Posterior vena cava (tissue), 2 donors: ENCODE measurements at places on chromosomes 11 and 22. TPM values are rescaled to one million over a fixed set of nuclear protein-coding genes. Genes with fewer than 3 reads are reported as not detected.

- DNase-seq = peak; percentile 60
Observed at GRCh38 chr22:37202716-37203115, 9.6 kb downstream of the SSTR3 start.

GRCh38 chr11:116725434-116726221 lies 47.2 kb downstream of the BUD13 start:
- peak; percentile 85 for DNase-seq

The DGAT2 gene
- total RNA-seq = 2.1 TPM

DNA sequence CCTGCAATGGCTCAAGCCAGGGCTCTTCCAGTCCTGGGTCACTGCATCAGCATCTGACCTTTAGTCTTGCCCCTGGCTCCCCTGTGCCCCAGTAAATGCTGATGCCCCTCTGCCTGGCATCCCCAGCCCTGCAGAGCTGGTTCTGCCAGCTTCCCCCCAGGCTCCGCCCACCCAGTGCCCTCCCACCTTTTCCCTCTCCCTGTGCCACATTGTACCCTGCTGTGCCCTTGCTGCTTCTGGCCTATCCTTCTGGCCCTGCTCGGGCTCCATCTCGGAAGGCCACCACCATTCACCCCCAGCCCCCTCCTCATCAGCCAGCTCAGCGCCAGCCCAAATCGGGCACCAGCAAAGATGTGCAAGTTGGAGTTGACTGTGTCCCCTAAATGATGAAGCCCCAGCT lies 7.4 kb downstream of the CAPN5 start:
- peak; percentile 52 for DNase-seq

The CCDC87 gene
- 0.24 TPM for total RNA-seq

DNA sequence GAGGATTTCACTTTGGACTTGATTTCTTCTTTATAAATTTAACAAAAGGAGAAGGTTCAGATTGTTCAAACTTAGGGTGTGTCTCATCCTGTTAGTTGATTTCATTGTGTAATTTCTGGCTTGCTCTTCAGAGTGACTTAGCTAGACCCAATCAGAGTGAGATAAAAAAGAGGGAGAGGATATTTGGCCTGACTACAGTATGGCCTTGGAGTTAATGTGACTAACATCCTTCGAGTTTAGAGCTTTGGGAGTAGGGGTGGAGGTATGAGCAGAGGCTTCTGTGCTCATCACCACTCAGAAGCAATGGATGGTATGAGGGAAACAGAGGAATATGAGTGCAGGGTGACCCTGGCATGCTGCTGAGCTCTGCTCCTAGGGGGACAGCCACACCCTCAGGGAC lies 114.2 kb downstream of the ME3 start:
- DNase-seq = no peak

DNA sequence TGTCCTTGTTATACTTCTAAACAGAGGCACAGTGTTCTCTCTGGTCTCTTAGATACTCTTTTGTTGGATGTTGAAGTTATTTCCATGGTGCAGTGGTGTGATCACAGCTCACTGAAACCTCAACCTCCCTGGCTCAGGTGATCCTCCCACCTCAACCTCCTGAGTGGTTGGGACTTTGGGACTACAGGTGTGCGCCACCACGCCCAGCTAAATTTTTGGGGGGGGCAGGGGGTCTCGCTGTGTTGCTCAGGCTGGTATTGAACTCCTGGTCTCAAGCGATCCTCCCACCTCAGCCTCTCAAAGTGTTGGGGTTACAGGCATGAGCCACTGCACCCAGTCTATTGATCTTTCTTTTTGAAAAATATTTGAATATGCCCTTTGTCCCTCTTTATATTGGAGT lies 14.9 kb downstream of the ZNF74 start:
- DNase-seq = no peak

The COA4 gene
- 37.2 TPM for total RNA-seq

The NXPE1 gene
- not detected for total RNA-seq

DNA sequence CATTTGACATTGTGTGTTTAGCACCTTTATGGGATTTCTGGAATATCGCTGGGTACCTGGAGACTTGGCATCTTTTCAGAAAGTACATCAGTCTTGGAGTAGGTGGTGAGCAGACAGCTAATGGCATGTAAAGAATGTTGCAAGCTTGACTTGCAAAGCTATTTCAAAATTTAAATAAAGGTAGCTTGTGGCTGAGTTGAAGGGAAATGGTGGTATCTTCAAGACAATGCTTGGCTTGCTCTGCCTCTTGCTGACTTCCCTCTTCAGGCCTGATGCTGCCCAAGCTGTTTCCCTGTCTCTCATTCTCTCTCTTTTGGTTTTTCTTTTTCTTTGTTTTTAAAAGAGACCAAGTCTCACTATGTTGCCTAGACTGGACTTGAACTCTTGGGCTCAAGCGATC lies 13.2 kb downstream of the ZNRF3 start:
- no peak for DNase-seq

DNA sequence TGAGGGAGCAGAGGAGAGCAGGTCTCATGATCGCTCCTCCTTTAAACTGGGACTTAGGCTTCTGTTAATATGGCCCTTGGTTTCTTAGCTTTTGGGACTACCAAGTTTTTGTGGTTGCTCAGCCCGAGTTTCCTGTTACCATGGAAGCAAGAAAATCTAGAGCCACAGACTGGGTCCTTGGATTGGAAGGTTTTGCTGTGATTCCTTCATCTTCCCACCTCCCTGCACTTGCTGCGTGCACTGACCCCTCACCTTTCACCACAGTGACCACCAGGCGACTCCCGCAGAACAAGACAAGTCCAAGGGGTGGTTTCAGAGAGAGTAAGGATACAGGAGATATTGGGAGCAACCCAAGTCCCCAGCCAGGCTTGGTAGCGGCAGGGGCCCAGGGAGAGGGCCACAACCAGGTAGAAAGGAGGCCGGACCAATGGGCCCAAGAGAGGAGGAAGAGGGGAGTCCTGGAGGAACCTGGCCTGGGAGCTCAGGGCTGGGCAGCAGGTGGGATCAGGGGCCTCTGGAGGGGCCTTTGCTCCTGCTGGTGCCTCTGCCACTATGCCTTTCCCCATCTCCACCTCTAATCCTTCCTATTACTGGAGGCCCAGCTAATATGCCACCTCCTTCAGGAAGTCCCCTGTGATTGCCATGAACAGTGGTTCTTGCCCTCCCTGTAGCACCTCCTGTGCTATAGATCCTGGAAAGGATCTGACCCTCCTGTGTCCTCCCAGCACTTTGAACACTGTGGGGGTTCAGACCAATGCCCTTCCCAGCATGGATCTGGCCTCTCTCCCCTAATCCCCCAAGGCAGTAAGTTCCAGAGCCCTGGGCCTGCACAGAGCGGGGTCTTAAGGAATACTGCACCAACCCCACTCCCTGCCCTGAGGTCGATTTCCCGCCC lies 21.2 kb downstream of the CSF2RB start:
- no peak for DNase-seq

The IGSF22 gene
- total RNA-seq = not detected

DNA sequence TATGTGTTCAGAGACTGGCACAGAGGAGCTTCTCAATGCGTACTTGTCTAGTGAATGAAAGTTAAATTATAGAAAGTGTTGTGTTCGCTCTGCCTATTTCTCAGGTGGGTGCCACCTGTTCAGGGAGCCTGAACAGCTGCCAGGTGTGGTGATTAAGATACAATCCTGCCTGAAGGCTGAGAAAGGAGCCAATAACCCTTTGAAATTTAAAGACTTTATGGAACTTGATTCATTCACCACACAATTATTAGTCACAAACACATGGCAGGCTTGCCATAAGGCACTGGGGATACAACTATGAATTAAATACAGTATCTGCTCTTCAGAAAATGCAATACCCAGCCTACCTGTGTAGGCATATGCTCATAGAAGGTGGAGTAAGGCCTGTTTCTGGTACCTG lies 92.9 kb upstream of the AMOTL1 start:
- no peak for DNase-seq

- DNase-seq = peak; percentile 51
Observed at GRCh38 chr11:129743112-129743815, 72.4 kb upstream of the TMEM45B start.

- DNase-seq = peak; percentile 59
Observed at GRCh38 chr11:25943777-25944661, 387.9 kb upstream of the ANO3 start.

The GAL3ST3 gene
- 0.74 TPM for total RNA-seq

- peak; percentile 78 for DNase-seq
Observed at GRCh38 chr11:1121813-1122663, 35.7 kb upstream of the MUC5AC start.

GRCh38 chr11:46658259-46658658 lies 40.9 kb downstream of the ATG13 start:
- DNase-seq = peak; percentile 85

GRCh38 chr11:29847219-29847618 lies 169.6 kb downstream of the KCNA4 start:
- no peak for DNase-seq

DNA sequence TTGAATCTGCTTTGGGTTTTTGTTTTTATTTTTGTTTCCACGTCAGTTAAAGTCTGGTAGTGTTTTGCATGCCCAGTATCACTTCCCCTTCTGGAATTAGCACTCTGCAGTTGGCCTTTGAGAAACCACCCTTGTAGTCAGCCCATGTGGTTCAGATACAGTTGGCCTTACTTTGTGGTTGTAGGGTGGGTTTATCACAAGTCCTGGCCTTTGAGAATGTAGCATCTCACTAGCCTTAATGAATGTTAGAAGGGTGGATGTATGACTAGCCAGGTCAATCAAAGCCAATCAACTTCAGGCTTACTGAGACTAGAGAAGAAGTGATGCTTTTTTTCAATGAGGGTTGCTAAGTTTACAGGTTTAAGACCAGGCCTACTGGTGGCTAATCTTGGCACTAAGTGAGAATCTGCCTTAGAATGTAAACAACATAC lies 19.8 kb downstream of the ARL14EP start:
- no peak for DNase-seq

- DNase-seq = peak; percentile 88
Observed at GRCh38 chr11:62398011-62398994, 20.5 kb upstream of the SCGB1A1 start.
